ENCODE measurements at places on chromosomes 16 and 17.

DNA sequence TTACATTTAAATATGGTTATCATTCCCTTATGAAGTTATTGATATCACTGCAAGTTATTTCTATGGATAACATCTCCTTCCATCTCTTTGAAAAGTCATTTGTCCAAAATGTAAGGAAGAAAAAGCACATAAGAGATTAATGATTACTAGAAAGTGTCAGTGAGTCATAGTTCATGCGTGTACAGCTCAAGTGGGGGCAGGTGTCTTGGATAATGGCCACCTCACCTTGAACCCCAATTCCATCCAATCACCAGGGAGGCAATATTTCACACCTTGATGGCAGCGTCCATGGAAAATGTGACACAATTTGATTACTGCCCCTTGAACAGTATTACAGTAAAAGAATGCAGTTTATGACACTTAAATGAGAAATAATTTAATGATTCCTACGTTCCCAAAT is 358.3 kb upstream of the SOX9 start:
- DNase-seq, result no peak

DNA sequence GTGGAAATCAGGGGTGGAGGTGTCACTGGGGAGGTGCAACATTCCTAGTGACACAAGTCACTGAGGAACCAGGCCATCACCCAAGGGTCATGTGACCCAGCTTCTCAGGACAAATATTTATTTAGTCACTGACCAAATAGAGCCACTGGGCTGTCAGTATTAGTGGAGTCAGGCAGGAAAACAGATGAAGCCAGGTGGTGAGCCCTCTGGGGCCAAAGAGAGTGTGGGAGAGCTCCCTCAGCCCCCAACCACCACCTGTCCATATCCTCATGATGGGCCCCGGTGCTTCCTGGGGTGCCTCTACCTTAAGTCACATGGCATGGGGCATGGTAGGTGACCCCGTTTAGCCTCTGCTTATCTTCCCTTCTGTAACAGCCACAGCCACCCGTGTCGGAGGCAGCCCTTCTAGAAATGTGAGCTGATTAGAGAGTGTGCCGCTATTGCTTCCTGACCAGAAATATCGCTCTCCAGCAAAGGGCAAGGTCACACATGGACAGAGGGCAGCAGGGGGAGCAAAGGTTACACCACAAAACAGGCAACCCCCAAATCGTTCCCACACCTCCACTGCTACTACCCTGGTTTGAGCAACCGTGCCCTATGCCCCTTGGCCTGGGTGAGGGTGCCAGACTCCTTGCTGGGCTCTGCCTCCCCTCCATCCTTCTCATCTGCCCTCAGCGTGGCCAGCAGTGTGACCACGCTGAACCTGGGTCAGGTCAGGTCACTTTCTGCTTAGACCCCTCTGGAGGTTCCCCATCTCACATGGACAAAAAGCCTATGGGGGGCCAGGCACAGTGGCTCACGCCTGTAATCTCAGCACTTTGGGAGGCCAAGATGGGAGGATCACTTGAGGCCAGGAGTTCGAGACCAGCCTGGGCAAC is 8.6 kb upstream of the AKTIP start:
- no peak for DNase-seq

GRCh38 chr17:75979705-75980187 is 706 bp downstream of the TEN1 start:
- DNase-seq, result no peak

DNA sequence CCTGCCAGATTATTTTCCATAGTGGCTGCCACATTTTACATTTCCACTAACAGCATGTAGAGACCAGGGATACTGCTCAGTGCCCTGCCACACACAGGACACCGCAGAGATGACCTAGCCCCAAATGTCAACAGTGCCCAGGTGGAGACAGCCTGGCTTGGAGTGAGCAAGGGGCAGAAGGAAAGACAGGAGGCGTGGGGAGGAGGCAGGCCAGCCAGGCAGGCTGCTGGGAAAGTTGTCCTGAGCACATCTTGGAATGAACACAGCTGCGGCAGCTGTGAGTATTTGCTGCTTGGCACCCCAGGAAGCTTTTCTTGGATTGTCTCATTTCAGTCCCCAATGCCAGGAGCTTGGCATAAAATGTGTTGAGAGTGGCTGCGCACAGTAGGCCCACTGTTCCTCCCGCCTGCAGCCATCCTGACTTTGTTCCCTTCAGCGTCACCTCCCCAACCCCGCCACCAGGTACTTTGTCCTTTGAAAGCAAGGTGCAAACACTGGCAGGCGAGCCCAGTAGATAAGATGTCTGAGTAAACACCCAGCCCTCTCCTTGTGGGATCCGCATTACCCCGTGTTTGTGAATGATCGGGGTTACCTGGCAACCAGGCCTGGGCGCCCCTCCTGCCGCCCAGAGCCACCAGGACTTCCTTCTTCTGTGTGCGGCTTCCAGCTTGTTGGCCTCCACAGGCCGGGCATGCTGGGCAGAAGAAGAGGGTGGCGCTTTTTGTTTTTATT is 114.0 kb downstream of the CMIP start:
- DNase-seq, result peak; percentile 15

DNA sequence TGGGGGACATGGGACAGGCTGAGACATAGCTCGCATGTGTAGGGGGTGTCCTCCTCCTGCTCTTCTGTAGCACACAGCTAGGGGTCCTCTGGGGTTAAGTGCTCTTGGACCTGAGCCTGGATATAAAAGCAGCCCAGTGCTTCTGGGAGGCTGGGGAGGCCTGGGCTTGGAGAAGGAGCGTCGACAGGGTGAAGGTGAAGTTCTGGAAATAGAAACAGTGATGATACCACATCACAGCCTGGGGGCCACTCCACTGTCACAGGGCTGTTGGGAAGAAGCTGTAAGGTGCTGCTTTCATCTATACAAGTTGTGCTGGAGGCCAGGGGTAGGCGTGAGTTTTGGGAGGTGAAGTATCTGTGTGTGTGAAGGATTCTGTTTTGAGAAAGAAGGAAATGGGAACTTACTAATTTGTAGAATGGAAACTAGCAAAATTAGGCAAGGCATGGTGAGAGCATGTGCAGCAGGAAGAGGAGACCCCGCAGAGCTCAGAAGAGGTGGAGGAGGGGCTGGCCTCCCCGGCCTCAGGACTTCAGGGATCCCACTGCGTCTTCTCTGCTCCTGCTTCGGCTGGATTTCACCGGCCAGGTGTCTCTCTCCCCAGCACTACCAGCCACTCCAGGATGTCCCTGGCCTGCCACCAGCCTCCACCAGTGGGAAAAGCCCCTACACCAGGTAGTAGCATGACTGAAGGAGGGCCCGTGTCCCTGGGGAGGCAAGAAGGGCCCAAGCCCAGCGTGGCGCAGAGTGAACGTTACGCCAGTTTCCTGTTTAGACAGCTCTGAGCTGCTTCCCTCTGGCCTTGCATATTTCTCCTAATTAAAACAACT is 19.4 kb downstream of the PLCG2 start:
- no peak for DNase-seq

Measured in thyroid gland (tissue), 4 donors.